ENCODE measurements at places on chromosomes 16 and 17. TPM values are rescaled to one million over a fixed set of nuclear protein-coding genes. Genes with fewer than 3 reads are reported as not detected.

DPEP1 gene
- 0.17 TPM for total RNA-seq

CLEC19A gene
- total RNA-seq = not detected

TP53TG3C gene
- total RNA-seq = not detected

EPX gene
- total RNA-seq = not detected

CUEDC1 gene
- total RNA-seq = 11.9 TPM

SEPTIN12 gene
- not detected for total RNA-seq

TNFRSF17 gene
- total RNA-seq = not detected

TMEM204 gene
- total RNA-seq = 10.3 TPM

TBC1D3B gene
- total RNA-seq = 1.8 TPM

PPP1R9B gene
- 41.5 TPM for total RNA-seq

All from fibroblast of lung (primary cell).